AG08396 (cell line): ENCODE measurements at places on chromosomes 5 and 9.

- DNase-seq, result no peak
Measured at GRCh38 chr5:120960510-120960909, 496.4 kb downstream of the PRR16 start.

- DNase-seq, result no peak
Measured at GRCh38 chr5:158398360-158399201, 539.6 kb upstream of the CLINT1 start.

GRCh38 chr5:151598549-151598948 lies 7.4 kb upstream of the FAT2 start:
- DNase-seq, result no peak

- DNase-seq, result no peak
Measured at GRCh38 chr9:30661925-30662324, 1722.5 kb upstream of the ACO1 start.

- DNase-seq, result no peak
Measured at GRCh38 chr9:131018621-131019020, 9.6 kb downstream of the LAMC3 start.

GRCh38 chr5:58828258-58828657 lies 245.4 kb downstream of the RAB3C start:
- no peak for DNase-seq

- DNase-seq, result no peak
Measured at GRCh38 chr5:22352493-22352892, 500.7 kb downstream of the CDH12 start.

DNA sequence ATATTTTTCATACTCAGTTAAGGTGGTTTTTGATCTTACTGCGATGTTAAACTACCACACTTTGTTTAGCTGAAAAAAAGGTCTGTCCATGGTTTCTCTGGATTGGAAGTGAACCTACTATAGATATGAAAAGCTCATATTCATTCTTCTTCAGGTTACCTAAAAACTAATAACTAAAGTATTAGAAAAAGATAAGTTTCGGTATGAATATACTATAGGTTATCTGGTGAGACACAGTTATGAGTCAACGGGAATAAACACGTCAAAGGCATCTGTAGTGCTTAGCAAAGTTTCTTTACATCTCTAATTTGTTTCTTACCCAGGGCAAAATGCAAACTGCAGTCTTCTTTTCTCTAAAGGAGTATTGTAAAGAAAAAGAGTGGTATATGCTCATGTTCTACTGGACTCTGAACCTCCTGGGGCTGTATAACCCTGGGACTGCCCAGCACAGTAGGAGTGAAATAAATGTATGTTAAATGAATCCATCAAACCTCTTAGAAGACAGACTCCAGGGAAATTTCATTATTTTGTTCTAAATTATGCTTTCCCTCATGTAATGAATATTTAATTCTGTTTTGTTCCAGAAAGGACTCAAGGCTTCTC lies 521.9 kb downstream of the PDE4D start:
- no peak for DNase-seq

DNA sequence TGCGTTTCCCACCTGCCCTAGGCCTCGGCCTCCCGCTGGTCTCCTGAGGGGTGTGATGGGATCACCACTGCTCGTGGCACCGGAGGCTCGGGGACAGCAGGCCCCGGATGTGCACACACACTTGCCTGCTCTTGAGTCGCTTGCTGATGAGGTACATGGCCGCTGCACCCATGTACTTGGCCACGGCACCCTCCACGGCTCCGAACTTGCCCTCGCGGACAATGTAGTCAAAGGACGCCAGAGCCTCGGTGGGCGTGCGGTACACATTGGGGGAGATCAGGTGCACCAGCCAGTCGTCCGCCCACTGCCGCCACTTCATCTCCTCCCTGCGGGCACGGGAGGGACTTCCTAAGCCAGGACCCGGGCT lies 4.7 kb downstream of the PTGES2 start:
- no peak for DNase-seq

- no peak for DNase-seq
Measured at GRCh38 chr5:148923023-148923422, 96.6 kb downstream of the ADRB2 start.

DNA sequence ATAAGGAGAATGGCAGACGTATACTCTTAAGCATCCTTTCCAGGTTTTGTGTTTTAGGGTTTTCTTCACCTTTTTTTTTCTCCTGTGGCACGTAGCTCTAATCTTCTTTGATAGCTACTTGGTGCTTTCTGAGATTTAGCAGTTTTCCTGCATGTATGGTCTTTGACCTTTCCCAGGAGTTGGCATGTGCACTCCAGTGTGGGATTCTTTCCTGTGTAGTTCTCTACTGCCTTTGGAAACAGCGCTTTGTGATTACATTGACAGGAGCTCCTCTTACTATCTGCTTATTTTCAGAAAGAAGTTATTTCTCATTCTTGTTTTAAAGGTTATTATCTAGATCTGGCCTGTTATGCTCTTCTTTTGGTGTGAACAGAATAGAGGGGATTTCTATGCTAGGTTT lies 65.5 kb downstream of the UNC13B start:
- no peak for DNase-seq

DNA sequence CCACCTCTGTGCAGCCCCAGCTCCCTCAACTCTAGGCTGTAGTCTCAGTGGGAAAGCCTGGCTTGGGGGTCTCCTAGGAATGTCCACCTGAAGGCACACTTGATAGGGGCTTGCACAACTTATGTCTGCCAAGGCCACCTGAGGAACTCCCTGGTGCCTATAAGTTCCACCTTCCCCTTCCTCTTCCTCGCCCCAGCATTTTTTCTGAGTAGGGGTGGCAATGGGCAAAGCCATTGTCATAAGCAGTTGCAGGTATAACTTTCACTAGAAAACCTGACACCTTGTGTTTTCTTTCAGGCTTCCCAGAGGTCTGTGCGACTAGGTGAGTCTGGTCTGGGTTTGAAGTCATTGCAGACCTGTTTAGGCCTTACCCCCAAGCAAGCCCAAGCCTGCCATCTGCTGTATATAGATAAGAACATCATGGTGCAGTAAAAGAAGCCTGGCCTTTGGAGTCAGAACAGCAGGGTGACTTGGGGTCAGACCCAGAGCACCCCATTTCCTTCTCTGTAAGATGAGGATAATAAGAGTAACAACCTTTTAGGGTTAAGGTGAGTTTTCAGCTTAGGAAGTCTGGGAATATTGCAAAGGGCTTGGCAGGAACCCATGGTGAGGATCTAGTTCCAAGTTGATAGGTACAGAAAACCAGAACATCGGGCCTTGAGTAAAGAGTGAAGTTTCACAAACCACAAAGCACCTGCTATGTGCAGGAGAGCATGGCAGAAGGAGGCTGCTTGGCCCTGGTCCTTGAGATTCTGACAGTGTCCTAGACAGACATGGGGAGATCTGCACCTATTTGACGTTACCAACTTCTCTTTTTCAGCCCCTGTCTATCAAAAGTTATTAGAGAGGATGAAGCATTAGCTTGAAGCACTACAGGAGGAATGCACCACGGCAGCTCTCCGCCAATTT lies 33.8 kb downstream of the TGFBI start:
- peak; percentile 20 for DNase-seq

GRCh38 chr5:17680737-17681136 lies 46.5 kb downstream of the TAF11L14 start:
- no peak for DNase-seq

DNA sequence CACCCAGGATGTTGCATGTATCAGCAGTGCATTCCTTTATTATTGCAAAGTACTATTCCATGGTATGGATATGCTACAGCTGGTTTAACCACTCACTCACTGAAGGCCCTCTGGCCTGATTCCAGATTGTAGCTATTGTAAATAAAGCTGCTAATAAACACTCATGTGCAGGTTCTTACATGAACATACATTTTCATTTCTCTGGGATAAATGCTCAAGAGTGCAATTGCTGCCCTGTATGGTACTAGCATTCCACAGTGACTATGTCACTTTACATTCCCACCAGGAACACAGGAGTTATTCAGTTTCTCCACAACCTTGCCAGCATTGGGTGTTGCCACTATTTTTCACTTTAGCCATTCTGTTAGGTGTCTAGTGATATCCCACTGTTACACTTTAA lies 267.6 kb downstream of the SPOCK1 start:
- DNase-seq, result no peak

DNA sequence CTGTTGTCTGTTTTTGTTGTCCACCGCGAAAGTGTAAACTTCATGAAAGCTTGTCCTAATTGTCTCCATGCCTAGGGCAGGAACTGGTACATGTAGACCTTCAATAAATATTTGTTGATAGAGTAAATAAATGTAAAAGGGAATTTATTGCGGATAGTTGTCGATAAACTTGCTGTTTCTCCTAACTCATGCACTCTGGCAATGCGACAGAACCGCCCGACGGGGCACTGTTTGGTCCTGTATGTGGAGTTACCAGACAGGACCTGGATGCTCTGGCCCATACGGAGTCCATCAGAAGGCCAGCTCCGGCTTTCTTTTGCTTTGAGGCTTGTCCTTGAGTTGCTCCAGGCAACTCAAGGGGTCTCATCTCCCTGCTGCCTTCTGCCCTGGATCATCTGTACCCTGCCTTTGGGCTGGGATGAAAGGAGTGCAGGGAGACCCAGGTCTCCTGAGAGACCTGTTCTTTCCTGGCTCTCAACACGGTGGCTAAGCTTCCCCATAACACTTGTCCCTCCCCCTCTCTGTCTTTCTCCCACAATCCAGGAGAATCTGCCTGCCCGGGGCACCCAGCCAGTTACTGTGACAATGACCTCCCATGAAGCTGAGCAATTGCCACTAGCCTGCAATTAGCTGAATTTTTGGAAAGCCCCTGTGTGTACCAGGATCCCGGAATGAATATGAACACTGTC lies 149.5 kb upstream of the PTCH1 start:
- no peak for DNase-seq

DNA sequence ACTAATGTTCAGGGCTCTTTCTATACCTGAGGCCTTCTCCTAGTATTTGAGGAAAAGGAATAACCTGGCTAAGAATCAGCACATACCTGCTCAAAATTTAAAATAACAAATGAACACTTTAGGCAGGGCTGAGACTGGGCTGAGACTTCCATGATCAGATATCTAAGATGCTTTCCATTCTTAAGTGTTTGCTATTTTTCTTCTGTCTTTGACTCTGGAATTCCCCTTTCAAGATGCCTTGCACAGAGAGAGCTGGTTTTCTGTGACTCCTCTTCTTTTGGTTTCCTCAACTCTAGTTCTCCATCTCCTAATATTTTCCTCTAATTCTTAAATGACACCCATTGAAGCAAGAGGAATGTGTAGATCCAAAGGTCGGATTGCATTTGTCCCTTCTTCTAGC lies 61.1 kb downstream of the DPYSL3 start:
- DNase-seq, result no peak

- DNase-seq, result no peak
Measured at GRCh38 chr5:16791904-16792597, 144.0 kb downstream of the MYO10 start.

DNA sequence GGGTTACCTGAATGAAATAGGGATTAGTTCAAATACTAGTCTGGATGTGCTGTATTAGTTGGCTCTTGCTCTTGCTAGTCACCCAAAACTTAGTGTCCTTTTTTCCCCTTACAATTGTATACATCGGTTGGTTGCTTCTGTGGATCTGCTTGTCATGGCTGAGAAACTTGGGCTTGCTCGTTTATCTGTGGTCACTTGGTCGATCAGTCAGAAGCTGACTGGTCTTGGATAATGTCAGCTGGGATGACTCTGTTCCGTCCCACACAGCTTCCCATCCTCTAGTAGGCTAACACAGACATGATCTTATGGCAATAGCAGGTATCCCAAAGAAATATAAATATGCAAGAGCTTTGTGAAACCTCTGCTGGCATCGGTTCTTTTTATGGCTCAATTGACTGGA lies 807.4 kb downstream of the MAT2B start:
- no peak for DNase-seq

DNA sequence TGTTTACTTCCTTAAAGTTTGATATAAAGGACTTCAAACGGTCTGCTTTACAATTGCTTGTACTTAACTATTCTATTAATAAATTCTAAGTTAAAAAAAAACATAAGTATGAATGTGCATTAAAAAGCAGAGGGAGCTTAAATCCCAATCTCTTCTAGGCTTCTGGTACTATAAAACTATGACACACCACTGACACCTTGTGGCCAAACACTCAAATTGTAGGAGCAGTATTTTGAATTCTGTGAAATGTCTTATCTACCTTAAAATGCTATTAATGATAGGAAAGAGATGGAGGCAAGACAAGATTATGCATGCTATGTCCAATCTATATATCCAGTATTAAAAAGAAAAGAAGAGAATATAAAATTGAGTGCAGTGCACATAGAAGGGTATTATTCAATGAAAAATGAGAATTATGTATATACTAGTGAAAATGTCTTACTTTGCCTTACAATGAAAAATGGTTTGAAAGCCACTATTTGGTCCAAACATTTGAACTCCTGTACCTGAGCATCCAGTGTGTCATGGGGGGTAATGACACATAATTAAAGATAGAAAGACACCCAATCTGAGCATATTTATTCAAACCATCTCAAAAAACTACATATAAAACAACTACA lies 87.6 kb downstream of the ERP44 start:
- DNase-seq, result peak; percentile 30

GRCh38 chr5:140821375-140822280 lies at the start of gene PCDHA5:
Gene PCDHA5, plus strand, starts transcription at chr5:140821613.
- DNase-seq, result peak; percentile 41

DNA sequence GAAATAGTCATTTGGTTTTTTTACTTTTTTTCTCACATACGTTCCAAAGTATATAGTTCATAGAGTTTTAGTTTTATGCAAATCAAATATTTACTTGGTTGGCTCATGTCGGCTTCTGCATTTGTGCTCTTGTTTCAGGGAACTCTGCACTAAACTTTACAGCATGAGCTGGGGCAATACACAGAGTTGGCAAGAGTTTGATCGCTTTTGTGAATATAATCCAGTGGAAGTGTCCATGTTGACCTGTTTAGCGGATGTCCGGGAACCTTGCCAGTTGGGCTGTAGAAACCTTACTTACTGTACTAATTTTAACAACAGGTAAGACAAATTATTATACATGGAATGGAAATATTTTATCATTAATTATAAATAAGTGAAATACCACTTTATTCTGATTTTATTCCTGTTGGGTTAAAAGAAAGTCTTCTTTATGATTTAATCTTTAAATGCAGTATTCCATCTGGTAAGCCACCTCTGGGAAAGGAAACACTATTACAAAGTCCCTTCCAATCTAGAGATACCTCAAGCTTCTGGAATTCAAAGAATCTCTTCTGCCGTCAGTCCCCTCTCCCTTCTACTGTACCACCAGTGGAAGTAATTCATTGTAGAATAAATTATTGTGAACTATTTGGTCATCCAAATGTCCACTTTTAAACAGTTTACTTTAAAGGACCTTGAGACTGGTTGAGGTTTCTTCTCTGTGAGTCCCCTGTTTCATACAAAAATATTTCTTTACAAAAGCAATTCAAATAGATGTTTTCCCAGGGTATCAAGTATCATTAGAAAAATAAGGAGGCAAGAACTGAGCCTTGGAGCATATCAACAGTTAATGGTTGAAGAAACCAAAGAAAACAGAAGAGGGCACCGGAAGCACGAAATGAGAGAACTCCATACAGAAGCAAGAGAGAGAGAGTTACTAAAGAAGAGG lies 45.2 kb upstream of the GLIPR2 start:
- peak; percentile 32 for DNase-seq

GRCh38 chr9:16613051-16613450 lies 257.4 kb downstream of the BNC2 start:
- DNase-seq, result no peak

GRCh38 chr9:27939186-27939585 lies 365.9 kb upstream of the C9orf72 start:
- DNase-seq, result no peak

- no peak for DNase-seq
Measured at GRCh38 chr5:41369799-41370198, 140.6 kb downstream of the PLCXD3 start.

- no peak for DNase-seq
Measured at GRCh38 chr9:114779352-114779845, 26.4 kb downstream of the TNFSF15 start.
